ENCODE measurements at places on chromosomes 12 and 14.

GRCh38 chr14:23153851-23154796 is 29.3 kb downstream of the SLC7A8 start:
- peak; percentile 49 for DNase-seq

GRCh38 chr14:99001241-99001640 is 270.8 kb downstream of the BCL11B start:
- DNase-seq = no peak

GRCh38 chr14:77407158-77407557 is 16.2 kb downstream of the NOXRED1 start:
- DNase-seq = no peak

DNA sequence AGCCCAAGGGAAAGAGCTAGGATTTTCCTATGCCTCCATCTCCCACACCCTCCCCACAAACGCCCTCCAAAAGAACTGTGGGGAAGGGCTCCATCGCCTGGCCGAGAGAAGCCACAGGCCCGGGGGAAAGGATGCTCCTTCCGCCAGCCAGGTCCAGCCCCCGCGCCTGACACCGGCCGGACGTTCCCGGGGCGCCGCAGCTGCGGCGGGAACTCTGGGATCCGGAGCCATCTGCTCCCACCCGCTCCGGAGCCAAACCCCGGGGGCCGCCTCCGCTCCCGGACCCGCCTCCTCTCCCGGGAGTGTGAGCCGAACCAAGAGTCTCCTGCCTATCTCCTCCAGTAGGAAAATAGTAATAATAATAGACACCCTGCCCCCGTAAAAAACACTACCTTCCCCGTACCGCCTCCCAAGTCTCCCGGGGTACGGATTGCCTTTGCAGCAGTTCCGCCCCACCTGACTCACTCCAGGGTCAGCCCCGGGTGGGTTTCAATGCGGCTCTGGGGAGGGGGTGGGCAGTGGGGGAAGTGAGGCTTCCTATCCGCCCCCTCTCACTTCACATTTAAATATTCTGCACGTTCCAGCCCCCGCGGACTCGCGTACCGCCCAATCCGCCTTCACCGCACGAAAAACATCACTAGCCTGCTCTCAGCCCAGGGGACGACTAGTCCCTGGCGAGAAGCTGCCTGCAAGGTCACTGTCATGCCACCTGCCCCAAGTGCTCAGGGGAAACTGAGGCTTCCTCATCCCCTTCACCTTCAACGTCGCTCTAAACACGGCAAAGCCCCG is 2.4 kb downstream of the AGAP2 start:
- DNase-seq = no peak

- no peak for DNase-seq
Measured at GRCh38 chr12:28585146-28585545, 394.9 kb downstream of the CCDC91 start.

DNA sequence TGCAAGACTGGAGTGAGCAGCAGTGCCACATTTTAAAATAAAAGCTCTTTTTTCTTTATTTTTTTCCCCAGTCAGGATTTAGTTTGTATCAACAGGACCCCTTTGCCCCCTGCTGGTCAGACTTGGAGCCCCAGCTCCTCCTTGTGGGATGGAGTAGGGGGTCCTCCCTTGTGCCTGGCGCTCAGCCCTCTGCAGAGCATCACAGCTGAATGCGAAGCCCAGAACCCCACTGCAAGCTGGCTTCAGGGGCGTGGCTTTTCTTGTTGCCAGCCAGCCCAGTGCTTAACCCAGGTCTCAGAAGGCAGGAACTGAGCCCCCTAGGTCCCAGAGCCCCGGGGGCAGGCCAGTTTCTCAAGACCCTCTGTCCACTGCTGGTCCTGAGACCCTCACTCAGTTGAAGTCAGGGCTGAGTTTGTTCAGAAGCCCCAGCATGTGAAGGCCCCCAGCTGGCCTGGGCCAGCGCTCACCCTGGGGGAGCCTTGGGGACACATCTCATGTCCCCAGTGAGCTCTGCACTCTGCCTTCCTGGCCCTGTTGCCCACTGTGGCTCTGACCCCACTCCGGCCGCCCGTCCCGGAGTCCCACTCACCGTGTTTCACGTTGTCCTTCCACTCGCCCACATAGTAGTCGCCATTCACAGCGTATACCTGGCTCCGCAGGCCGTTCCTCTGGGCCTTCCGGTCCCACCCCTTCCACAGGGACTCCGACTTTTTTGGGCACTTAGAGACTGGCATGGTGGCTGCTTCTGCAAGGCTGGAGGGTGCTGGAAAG is 519 bp downstream of the MORN3 start:
- no peak for DNase-seq

GRCh38 chr12:41967668-41968500 is 176.8 kb downstream of the GXYLT1 start:
- no peak for DNase-seq

DNA sequence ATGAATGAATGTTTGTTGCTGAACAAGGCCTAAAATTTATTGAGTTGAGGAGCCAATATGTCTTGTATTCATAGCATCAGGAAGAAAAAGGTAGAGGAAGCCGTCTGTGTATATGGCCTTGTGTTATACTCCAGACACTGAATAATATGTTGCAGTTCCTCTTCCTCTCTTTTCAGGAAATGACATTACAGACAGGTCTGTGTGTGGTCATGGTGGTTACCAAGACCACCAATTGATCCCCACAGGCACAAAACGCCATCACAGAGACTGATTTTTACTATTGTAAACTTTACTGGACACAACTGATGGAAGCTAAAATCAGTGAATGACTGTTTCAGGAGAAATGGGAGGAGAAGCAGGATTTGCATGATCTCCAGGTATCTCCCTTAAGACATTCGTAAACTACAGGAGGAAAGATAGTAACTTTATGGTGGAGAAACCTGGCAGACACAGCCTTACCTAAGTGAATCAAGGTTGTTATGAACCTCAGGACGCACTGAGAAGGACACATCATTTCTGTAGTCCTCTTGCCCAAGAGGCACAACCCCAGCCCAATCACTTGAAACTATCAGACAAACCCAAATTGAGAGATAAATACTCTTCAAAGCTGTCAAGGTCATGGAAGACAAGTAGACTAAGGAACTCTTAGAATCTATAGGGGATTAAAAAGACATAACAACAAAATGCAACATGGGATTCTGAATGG is 334.1 kb upstream of the RGS6 start:
- no peak for DNase-seq

DNA sequence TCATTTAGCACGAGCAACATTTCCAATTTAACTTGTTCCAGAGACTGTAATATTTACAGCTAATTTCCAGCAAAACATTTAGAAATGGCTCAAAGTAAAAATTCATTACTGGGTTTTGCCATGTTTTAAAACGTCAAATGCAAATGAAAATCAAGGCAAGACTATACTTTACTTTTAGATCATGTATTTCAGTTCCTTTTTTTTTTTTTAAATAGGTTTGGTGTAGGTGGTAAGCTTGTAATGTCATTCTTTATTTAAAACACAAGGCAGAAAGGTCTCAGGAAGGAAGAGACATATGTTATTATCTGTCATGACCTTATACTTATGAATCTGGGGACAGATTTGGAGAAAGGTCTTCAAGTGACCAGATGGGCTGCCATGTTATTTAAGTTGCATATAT is 54.1 kb downstream of the GRIP1 start:
- DNase-seq = no peak
